ENCODE measurements at places on chromosomes 7 and 10.

DNA sequence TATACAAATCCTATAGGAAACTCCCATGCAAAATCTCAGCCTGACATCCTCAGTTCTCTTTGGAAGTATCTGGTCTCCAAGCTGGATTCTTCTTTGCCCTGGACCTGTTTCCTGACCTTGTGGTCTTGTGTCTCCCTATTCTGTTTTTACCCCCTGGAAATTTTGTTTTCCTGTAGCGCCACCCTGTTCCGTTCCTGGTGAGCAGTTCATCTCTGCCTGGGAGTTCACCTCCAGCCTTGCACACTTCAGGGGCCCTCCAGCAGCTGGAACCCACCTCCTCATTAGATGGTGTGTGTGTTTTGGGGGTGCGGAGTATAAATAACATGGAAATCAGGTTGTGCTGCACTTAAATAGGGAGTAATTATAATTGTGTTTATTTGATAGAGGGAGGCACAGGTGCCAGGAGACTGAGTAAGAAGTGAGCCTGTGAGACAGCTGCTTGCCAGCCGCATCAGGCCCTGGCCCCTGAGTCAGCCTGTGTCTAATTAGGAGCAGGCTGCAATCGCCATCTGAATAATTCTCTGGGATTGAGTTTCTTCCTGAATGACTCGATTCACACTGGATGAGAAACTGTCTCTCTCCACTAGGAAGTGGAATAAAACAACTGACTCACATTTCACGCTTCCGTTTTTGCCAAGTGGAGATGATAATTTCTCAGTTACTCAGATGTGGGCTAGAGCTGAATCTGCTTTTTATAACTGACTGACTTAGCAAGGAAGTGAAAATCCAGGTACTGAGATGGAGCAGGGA, 69.4 kb upstream of the HECTD2 start:
- DNase-seq: peak; percentile 39

DNA sequence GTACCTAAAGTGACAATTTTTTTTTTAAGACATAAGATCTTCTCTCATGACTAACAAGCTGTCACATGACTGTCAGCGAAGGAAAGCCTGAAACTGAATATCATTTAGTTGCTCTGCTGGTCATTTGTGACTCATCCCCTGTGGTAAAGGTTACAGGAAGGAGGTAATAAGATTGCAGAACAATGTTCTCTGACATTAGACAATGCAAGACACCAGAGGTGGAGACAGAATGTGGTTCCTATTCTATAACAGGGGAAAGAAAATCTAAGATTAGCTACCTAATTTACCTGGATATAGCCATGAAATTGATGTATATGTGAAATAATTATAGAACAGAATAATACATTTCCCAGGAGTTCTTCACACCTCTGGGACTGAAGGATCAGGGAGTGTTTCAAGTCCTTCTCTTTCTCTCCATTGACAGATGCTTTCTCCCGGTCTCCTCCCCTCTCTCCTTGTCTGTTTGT, 47.7 kb downstream of the LRGUK start:
- DNase-seq: no peak

GRCh38 chr10:6493521-6494441, 86.3 kb downstream of the PRKCQ start:
- no peak for DNase-seq

DNA sequence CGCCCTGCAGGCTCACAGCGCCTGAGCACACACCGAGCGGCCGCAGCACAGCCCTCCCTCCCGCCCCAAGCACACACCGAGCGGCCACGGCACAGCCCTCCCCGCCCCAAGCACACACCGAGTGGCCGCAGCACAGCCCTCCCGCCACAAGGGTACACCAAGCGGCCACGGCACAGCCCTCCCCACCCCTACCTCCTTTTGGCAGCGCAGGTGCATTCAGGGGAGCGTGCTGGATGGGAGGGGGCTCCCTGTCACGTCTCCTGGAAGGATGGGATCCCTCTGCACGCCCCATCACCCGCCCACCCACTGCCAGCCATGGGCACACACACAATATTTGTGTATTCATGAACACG, 482.6 kb downstream of the DNAJB6 start:
- no peak for DNase-seq

- no peak for DNase-seq
Observed at GRCh38 chr10:64369885-64370773, 848.9 kb downstream of the REEP3 start.

- DNase-seq: no peak
Observed at GRCh38 chr10:21278491-21279216, 246.8 kb downstream of the SKIDA1 start.

DNA sequence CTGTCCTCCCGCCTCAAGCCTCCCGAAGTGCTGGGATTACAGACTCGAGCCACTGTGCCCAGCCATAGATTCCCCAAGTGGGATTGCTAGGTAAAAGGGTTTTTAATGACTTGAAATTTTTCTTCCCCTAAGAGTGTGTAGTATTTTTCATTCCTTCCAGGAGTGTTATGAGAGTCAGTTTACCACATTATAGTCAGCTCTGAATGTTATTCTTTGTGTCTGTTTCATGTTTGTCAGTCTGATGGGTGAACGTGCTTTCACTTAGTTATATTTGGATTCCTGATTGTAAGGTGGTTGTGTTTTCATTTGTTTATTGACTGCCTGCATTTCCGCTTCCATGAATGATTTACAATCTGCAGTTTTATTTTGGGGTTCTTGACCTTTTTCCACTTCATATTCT, 6.3 kb downstream of the ZNF212 start:
- no peak for DNase-seq

- no peak for DNase-seq
Observed at GRCh38 chr10:53477313-53477675, 704.7 kb upstream of the MBL2 start.

DNA sequence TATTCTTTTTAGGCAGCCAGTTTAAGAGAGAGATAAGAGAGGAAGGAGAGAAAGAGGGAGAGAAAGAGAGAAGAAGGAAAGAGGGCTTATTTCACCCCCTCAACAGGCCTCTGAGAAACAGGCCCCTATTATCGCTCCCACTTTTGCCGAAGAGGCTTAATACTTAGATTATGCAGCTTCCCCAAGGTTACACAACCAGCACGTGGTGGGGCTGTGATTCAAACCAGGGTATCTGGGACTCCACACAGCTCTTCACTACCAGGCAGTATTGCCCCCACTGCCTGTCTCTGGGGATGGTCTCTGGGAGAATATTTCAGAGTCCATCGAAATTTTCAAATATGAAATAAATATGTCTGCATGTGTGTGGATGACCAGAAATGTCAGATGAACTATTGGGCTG, 3.0 kb downstream of the GIMAP1 start:
- DNase-seq: no peak

DNA sequence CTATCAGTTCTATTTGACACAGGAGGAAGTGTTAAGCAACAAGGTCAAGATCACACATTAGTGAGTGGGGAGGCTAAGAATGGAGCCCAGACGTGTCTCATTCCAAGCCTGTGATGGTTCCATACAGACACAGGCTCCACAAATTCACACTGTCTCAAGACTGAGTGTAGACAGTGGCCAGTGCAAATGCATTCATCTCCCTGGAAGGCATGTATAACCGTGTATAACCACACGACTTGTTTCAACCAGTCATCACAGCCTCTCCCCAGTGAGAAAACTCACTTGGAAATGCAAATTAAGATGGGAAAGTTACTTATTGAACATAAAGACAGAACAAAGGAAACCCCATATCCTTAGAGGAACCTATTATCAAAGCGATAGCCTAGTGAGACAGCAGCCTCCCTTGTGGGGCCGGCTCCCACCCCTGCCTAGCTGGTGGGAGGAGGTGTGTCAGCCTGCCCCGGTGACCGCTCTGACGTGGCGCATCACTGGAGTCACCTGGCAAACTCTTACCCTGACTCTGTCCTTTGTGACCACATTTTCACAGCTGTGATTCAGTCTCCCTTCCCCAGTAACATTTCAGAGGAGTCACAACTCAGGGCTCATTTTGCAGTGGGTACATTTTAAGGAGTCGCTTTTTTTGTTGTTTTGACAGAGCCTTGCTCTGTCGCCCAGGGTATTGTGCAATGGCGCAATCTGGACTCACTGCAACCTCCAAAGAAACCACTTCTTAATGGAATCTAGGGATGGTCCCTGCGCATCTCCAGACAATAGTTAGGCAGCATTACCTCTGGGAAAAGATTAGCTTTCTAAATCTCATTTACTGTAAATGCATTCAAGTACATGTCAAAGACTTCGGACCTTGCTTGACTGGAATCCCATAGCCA, 126.6 kb upstream of the PARD3 start:
- no peak for DNase-seq

DNA sequence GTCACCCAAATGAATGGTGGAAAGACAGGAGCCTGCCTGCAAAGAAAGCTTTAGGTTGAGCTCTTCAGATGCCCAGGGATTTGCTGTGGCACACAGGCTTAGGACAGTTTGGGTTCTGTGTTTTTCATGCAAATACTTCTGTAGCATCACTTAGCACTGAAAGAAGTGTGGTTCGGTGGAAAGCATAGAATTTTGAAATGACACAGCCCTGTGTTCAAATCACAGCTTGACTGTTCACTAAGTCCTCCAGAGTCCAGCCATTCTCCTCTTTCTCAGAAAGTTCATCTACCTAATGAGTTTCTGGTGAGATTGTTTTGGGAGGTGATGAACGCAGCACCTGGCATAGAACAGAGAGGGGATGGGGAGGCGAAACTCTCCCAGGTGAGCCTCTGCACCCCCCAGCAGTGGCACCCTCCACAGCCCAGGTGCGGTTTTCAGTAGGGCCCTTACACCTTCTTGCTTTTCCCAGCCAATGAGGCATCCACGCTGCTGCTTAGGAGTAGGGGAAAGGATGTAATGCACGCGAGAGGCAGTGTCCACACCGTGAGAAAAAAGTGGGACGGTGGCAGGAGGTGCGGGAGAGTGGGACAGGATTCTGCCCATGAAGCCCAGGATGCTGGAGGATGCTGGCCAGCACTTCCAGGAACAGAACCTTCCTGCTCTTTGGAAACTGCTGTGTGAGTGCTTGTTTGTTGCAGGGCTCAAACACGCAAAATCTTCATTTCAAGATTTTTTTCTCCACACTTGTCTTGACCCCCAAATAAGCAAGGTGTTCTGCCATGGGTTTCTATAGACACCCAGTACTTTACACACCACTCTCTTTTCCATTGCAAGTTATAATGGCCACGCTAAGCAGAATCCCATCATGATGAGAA, 11.6 kb downstream of the EN2 start:
- no peak for DNase-seq

DNA sequence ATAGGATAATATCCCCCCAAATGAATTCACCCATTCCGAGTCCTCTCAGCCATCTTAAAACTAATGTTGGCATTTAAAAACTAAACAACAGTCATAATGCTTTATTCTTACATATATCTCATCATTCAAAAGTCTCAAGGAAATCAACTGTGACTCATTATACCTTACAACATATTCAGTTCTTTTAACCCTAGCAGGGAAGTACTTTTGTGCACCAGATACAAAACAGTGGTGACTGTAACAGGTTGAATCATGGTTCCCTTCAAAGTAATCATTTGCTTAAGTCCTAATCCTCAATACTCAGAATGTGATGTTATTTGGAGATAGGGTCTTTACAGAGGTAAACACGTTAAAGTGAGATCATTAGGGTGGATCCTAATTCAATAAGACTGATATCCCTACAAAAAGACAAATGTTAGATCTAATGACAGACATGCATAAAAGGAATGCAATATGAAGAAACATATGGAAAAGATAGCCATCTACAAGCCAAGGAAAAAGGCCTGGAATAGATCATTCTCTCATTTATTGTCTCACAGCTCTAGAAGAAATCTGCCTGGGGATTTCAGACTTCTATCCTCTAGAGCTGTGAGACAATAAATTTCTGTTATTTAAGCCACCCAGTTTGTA, 42.3 kb downstream of the RELN start:
- DNase-seq: no peak

GRCh38 chr10:79052291-79053080, 16.3 kb upstream of the ZMIZ1 start:
- DNase-seq: peak; percentile 20

DNA sequence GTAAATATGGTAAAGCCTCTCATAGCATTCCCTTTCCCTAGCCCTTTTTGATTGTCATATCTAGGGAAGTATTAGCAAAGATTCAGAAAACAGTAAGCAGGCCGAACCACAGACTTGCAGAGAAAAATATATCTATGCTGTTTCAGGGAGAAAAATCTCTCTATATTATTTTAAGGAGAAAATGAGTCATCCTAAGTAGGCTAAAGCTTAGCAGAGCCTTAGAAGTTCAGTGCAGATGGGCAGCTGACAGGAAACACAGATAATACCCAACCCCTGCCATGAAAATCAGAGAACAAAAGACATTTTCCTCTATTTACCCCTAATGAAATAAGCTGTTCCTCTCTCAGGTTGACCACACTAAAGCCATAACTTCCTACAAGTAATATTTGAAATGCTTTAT, 16.5 kb downstream of the C1QL3 start:
- DNase-seq: no peak

DNA sequence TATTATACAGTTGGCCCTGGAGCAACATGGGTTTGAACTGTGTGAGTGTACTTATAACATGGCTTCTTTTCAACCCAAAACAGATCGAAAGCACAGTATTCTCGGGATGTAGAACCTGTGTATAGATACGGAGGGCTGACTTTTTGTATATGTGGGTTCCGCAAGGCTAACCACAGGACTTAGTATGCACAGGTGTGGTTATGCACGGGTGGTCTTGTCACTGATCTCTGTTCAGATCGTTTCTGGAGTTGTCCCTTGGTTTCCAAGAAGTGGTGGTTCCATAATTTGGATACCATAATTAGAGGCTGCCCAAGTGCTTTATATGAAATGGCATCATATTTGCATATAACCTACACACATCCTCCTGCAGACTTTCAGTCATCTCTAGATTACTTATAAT, 10.9 kb upstream of the BHLHA15 start:
- no peak for DNase-seq

DNA sequence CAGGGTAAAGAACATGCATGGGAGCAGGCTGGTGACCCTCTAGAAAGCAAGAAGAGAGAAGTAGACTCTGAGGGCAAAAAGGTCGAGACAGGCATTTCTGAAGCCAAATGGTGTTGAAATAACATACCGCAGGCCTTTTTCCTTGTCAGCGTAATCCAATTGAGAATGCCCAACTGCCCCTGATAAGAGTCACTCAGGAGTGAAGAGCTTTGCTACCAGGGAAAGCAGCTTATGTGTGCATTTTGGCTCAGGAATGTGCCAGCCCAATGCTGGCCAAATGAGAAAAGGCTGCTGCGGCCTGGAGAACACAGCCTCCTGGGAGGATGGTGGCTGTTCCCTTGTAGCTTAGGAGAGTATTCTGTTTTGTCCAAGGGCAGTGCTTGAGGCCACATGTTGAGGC, 61.4 kb upstream of the NFKB2 start:
- DNase-seq: no peak

DNA sequence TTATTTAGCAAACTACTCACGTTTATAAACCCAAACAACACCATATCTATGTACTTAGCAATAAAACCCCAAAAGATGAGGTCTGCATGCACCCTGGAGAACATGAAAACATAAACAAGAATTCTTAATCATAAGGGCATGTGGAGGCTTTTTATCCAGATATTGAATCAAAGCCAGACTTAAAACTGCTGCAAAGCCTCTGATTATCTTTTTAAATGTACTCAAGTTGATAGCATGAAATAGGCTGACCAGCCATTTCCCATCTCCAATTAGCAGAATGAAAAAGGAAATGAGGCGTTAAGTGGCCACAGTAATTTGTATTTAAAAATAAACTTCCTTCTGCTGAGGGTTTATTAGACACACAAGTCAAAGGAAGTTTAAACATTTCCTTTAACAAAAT, 48.3 kb downstream of the ITIH5 start:
- no peak for DNase-seq

- no peak for DNase-seq
Observed at GRCh38 chr10:91096274-91096673, 124.2 kb upstream of the PCGF5 start.

- DNase-seq: peak; percentile 86
Observed at GRCh38 chr7:110065121-110065520, 1025.8 kb upstream of the LRRN3 start.
